ENCODE measurements at places on chromosomes 16 and 17.

DNA sequence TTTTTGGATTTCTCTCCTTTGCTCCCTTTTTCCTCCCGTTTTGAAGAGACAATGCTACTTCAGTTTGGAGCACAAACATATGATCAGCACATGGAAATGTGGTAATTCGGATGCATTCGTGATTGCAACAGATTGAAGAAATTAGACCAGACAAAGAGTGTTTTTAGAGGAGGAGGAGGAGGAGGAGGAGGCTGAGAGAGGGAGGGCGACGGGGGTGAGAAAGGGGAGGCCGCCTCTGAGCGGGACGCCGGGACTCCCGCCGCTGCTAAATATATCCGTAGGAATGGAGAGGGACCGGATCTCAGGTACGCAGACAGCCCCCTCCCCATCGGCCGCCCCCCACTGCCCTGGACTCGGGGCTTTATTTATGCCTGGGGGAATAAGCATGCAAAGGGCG is 179.3 kb downstream of the SEC14L1 start:
- no peak for DNase-seq

- no peak for DNase-seq
These were observed 85.1 kb upstream of the TBX2 start for GRCh38 chr17:61314368-61315078.

GRCh38 chr16:69929480-69929879 is 21.7 kb upstream of the CLEC18A start:
- DNase-seq: no peak

GRCh38 chr16:23160574-23160973 is 11.3 kb upstream of the USP31 start:
- no peak for DNase-seq

Measured in activated naive CD8-positive, alpha-beta T cell treated with anti-CD3 and anti-CD28 coated beads, Interleukin-2, amount 50 U/mL, for 16 hours (primary cell).